ENCODE measurements at places on chromosomes 12 and 14. TPM values are rescaled to one million over a fixed set of nuclear protein-coding genes. Genes with fewer than 3 reads are reported as not detected.

TAS2R9 gene
- total RNA-seq = not detected

ERO1A gene
- 151 TPM for total RNA-seq

FSCB gene
- 0.12 TPM for total RNA-seq

SIX6 gene
- not detected for total RNA-seq

B3GNT4 gene
- 4.0 TPM for total RNA-seq

CLEC1A gene
- not detected for total RNA-seq

ENDOU gene
- total RNA-seq = not detected

GRCh38 chr14:51743588-51744000 lies 91.9 kb downstream of the FRMD6 start:
- DNase-seq = no peak

DNA sequence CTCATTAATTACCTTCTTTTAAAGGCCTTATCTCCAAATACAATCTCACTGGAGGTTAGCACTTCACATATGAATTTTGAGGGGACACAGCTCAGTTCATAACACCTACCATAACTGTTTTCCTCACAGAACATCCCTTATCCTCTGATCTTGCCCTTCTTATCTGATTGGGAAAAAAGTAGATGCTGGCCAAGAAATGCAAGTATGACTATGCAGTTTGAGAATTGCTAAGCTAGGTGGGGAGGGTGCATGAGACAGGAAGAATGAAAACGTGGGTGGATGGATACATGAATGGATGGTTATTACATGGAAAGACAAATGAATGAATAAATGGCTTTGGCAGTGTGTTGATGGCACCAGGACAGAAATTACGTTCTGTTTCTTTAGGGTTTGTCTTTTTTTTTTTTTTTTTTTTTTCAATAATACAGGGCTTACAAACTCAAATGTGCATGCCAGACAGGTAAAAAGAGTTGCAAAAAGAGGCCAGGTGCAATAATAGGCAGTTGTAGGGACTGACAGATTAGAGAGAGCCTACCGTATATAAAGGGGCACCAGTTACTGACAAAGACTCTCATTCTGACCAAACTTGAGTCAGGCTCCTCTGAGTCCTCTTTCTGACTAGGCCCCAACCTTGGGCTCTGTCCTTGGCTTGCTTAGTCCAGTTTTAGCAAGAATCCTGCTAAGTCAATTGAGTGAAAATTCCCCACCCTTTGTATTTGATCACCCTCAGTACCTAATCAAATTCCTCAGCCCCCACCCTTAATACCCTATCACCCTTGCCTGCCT lies 304.9 kb downstream of the ZFP36L1 start:
- DNase-seq = peak; percentile 60

- no peak for DNase-seq
Measured at GRCh38 chr12:106389151-106389550, 31.6 kb downstream of the POLR3B start.

DNA sequence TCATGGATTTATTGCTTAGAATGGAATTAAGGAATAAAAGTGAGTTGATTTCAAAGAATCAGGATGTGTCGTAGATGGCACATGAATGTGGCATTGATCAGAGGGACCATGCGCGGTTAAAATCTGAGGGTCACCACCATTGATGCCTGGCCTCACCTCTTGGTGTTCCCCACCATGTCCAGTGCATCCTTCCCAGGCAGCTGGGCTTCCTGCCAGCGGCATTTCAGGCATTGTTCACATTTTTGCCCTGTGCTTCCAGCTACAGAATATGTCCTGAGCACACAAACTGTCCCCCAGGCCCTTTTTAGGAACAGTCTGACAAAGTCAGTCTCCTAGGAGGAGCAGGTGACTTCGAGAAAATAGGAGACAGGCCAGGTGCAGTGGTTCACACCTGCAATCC lies 42.0 kb upstream of the TSPAN9 start:
- no peak for DNase-seq

DNA sequence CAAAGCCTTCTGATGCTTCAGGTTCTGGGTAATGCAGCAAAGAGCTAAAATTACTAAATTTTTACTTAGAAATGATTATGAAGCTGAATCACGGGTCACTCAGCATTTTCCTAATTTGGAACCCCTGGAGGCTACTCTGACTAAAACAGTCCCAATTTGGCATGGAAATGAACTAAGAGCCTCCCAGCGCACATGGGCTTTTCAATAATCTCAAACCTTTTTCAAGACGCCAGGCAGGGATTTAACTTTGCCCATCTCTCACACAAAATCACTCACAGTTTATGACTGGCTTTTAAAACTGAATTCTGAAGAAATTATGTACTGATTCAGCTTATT lies 68.3 kb downstream of the LLPH start:
- DNase-seq = no peak

DNA sequence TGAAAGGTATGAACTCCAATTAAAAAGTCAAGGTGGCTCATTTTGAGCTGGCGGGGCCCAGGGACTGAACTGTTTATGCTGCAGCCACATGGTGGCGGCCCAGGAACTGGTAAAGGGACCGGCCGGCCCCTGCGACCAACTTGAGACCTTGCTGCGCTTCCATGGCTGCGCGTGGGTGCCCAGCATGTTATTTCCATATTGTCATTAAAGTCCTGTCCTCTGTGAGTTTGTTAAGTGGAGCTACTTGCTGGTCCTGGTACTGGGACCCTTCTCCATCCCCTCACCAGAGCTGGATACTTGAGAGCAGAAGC lies 62.3 kb downstream of the BEGAIN start:
- no peak for DNase-seq

DNA sequence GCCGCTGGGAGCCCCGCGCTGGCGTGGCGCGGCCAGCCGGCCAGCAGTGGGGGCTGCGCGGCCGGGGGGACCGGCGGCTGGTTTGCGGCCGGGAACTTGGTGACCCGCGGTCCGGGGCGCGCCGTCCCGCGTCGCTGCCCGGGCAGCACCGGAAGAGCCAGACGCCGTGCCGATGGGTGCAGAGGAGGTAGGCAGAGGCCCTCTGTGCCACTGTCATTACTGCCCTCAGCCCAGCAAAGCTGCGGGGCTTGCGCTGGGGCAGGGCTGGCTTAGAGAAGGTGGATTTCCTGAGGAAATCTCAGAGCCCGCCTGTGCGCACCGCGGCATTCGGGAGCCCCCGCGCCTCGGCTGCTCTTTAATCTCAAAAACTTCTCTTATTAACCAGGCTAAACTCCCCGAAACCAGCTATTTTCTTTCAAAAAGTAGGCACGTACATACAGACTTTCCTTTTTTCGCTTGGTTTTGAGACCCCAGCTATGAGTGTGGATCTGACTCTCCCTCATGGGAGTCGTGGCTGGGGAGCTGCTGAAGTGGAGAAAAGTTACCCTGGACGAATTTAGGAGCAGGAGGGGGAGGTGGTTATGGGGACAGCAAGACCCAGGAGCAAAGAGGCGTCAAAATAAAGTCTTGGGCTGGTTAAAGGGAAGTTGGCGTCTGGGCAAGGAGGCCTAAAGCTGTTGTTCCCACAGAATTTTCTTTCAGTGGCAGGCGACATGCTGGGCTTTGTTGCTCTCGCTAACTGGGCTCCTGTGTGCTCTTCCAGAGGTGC lies 802 bp downstream of the SUSD6 start:
- peak; percentile 37 for DNase-seq

- DNase-seq = peak; percentile 19
Measured at GRCh38 chr14:102690509-102691286, 86.6 kb upstream of the TRAF3 start.

- no peak for DNase-seq
Measured at GRCh38 chr14:105500036-105500725, 9.1 kb downstream of the TEDC1 start.

DNA sequence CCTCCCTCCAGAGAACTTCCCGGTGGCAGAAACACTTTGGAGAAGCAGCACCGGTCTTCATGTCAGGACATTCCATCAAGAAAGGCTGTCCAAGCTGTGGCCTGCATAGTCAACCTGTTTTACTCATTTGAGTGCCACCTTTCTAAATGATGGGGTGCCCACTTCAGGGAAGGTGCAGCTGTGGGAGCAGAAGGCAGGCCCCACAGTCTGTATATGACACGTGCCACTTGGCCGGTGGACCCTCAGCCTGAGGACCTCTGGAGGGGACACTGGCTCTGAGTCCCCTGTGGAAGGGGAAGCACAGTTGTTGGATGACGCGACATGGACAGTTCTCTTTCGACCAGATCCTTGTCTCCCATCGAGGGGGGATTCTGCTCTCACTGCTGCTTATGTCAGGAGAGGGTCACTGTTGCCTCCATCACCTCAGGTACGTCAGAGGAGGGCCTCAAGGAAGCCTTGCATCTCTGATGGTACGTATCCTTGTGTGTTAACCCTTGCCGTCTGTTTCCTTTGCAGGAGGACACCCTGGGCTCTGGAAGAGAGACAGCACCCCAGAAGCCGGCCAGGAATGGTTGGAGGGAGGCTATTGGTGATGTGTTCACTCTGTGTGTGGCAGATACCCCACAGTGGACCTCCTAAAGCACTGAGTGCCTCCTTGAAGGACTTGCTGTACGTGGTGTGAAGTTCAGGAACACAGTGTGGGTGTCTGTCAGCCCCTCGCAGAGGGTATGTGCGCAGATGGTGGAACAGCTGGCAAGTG lies 132.1 kb upstream of the RTL1 start:
- DNase-seq = no peak
